NCI-H1105 (cell line): ENCODE measurements at places on chromosomes 11 and 22.

DNA sequence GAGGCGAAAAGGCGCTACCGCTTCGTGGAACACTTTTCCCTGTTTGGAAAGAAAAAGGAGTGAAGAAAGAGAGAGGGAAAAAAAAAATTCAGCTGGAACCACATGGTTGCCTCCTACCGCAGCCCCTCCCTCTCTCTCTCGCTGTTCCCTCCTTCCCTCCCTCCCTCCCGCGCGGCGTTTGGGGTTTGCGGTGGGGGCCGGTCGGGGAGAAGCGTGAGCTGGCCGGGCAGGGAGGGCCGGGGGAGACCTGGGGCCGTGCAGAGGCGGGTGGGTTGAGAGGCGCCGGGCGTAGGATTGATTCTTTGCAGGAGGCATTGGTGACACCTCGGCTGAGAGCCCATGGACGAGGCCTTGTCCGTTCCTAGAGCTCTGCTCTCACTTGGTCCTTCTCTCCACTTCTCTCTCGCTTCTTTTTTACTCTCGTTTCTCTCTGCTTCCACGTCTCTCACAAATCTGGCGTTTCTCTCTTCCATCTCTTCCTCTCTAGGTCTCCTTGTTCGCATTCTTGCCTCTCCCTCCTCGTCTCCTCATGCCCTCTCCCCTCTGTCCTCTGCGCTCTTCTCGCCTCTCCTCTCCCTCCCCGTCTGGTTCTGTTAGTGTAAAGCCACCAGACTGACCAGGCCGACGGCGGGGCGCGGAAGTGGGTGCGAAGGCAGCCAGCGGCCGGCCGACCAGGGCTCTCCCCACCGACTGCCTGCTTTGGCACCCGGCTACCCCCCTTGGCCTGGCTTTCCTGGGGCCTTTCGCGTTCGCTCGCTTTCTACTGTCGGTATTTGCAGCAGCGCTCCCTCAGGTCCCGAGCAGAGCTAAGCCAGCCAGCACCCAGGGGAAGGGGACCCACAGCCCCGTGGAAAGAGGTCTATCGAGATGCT, at the start of gene CLMP:
TSS of gene CLMP (minus strand) at position 61 of the 872 bp plus-strand sequence. CDS start 308 bp downstream, outside the sequence.
- peak; percentile 57 for DNase-seq

DNA sequence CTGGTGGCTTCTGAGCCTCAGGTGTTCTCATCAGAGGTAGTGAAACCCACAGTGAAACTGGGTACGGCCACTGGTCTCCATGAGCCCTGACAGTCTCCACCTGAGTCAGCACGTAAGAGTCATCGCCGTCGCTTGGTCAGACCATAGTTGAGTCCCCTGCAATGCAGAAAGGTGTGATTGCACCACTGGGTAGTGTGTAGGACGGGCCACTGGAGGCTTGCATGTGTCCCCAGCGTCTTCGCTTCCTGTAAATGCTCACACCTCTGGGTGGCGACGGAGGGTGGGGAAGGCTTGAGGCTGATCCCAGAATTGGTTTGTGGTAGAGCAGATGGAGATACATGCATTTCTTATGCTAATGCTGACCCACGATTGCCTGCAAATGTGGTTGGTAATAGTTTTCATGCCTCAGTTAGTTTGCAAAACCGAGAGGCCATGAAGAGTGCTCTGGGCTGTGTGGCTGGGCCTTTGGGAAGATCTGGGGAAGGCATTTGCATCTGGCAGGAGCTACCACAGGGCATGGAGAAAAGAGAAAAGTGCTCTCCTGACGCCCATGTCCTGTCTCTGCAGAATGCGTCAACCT, 26.5 kb downstream of the CTTN start:
- DNase-seq: no peak

GRCh38 chr22:42670921-42671709, 21.9 kb upstream of the CYB5R3 start:
- DNase-seq: no peak

GRCh38 chr22:27237080-27237741, 564.3 kb downstream of the MN1 start:
- no peak for DNase-seq

DNA sequence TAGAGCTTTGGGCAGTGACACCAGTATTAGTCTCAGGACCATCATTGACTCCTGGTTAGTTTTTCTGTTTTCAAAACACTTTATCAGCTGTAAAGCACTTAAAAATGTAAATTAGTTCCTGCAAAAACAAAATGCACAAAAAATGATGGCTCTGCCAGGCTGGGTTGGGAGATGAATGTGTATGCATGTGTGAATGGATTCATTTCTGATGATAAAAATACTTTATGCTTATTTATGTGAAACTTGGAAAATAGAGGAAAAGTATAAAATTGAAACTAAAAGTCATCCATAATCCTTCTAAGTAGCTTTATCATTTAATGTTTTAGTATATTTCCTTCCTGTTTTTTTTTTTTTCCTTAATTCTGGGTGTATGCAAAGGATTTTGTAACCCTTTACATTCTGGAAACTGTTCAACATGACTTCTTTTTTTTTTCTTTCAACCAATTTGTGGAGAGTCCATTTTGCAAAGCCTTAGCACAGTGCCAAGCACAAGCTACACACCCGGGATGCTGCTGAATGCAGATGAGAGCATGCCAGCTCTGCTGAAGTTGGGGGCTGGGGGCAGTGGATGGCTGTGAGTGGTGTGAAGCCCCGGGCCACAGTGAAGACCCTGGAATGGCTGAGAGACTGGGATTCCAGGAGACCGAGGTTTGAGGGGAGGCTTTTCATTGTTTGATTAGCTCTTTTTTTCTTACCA, 37.6 kb downstream of the PTPRJ start:
- DNase-seq: no peak

DNA sequence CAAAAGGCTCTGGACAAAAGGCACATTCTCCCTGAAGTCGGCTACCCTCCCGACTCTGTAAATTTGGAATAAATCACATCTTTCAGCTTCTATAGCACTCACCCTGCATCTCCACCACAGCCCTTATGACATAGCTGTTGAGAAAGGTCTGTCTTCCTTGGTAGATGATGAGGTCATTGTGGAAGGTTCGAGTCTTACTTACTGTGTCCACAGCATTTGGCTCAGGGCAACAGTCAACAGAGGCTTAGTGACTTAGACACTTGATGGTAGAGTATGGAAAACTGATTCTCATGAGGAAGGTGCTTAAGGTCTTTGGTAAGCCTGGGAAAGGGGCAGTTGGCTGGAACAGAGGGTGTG, 45.6 kb downstream of the PTPRJ start:
- DNase-seq: no peak

DNA sequence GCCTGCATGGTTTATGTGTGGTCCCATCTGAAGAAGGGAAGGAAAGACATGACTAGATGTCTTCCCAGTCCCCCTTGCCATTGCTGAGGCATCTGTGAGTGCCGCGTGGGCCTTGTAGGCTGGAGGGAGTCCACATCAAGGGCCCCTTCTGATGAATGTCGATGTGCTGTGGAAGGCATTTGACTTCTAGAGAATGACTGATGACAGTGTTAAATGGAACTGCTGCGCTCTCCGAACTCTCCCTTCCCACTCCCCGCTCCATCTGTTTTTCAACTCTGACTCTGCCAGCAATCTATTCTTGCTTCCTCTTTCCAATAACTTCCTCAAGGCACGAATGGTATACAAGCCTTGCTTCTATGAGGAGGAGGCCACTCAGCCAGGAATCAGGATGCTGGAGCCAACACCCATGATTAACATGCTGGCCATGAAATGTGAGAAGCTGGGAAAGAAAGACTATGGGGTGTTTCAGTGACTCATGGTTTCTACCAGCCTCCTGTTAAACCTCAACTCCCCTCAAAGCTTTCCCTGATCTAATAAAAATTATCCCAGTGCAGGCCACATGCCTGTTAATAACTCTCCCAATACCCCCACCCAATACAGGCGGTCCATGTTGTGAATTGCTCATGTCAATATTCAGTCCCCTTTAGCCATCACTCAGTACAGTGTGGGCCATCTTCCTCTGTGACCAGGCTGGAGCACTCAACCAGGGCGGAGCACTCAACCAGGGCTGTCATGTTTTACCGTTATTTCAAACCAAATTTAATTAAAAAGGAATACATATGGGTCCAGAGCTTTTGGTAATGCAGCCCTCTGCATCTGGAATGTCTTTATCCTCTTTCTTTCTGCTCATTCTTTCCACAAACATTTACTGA, 46.4 kb upstream of the TBCEL start:
- no peak for DNase-seq

DNA sequence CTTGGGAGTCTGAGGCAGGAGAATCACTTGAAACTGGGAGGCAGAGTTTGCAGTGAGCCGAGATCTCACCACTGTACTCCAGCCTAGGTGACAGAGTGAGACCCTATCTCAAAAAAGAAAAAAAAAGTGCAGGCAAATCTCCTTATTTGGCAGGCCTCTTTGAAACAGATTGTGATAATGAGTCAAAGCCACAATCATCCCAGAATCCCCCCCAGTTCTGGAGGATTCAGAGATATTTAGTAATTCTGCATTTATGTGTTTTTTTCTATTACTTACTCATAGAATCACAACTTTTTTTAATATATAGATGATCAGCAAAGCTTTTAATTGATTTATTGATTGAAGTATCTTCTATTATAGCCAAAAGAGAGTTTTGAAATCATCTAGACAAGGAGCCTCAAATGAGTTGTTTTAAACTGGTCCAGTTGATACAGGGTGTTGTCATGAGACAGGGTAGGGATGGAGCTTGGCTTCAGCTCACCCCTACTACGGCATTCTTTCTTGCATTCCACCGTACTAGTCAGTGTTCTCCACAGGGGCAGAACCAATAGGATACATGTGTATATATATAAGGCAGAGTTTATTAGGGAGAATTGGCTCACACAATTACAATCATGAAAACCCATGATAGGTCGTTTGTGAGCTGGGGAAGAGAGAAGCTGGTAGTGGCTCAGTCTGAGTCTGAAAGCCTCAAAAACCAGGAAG, 39.3 kb upstream of the SORL1 start:
- no peak for DNase-seq

- no peak for DNase-seq
Measured at GRCh38 chr11:68798221-68798813, 43.4 kb downstream of the CPT1A start.

DNA sequence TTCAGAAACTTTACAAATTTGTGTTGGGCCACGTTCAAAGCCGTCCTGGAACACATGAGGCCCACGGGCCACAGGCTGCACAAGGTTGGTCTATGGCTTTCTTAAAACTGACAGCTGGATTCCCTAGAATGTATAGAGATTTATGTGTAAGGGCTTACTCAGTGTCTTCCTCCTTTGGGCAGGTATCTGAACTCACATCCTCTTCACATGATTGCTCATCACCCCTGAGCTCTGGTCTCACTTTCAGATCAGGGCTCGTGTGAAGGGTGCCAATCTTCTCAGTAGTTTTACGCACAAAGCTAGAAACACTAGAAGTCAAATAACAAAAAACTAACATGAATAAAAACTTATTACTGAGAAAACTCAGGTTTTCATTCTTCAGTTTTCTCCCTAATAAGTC, 27.1 kb downstream of the HPS5 start:
- no peak for DNase-seq

DNA sequence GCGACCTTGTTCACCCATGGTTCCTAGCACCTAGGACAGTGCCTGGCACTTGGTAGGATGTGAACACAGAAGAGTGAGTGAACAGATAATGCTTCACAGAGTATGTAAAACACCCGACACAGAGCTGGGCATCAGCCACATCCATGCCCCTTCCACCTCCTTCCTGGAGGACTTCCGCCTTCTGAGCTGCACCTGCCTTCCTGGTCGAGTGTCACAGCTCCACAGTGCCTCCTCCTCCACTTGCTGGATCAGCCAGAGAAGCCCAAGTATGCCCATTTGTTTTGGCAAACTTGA, 20.1 kb downstream of the PRDM11 start:
- DNase-seq: no peak

DNA sequence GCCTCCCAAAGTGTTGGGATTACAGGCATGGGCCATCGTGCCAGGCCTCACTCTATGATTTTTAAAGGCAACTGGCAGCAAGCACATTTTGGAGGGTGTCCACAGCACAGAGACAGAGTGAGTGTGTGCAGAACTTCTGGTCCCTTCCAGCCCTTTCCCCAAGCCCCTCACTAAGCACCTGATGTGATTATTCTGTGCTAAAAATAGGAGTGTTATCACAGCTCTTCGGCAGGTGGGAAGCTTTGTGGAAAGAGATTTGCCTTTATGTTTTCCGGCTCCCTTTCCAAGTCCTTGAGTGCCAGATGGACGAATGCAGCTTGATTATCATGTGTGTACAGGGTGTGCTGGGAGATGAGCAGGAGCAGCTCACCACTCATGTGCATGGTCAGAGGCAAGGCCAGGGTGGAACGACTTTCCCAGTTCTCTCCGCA, 310.8 kb downstream of the DDX10 start:
- DNase-seq: peak; percentile 82

GRCh38 chr11:62853279-62853965, 14.0 kb upstream of the WDR74 start:
- no peak for DNase-seq
